ENCODE measurements at places on chromosomes 11 and 22. TPM values are rescaled to one million over a fixed set of nuclear protein-coding genes. Genes with fewer than 3 reads are reported as not detected.

DNA sequence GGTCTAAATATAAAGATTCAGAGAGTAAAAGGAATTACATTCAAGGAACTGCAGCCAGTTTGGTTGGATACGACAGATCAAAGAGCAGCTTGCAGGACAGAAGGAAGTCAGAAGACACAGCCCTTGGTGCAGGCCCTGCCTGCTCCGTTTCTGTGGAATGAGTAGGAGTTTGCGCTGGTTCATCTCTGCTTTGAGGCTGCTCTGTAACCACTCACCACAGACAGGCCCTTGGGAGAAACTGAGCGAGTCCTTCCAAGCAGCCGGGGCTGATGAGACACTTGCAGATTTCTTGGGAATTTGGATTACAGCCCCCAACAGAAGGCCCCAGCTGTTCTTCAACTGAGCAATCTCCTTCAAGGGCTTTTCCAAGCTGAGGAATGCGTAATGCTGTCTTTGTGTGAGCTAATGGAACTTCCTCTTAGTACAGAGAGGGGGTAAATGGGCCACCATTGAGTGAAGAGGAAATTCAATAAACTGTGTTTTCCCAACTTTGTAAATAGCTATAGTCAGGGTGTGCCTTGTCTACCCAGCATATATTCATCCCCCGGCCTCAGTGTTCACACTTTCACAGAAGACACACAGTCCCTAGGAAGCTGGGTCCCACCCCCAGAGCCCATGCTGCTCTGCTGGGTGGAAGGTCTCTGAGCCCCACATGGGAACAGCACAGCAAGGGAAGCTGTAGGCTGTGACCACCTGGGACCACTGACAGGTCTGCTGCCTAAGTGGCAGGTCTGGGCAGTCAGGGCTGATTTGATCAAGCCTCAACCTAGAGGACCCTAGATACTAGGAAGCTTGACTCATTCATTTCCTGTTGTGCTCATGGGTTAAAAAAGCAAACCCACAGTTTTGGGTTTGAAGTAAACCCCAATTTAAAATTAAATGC lies 16.6 kb downstream of the IL10RA start:
- H3K36me3 ChIP-seq = no peaks in the 10 kb centered on the region
- no peak for DNase-seq
- no peaks in the 10 kb centered on the region for H3K4me1 ChIP-seq
- no peaks in the 10 kb centered on the region for H3K27me3 ChIP-seq

GRCh38 chr22:30205281-30206115 lies 41.1 kb downstream of the LIF start:
- H3K4me3 ChIP-seq = no peak overlapping the region
- no peak for DNase-seq
- H3K36me3 ChIP-seq = no peaks in the 10 kb centered on the region
- H3K27me3 ChIP-seq = no peaks in the 10 kb centered on the region
- H3K27ac ChIP-seq = no peak overlapping the region
- peaks cover 26% of the 10 kb centered on the region for H3K4me1 ChIP-seq

DNA sequence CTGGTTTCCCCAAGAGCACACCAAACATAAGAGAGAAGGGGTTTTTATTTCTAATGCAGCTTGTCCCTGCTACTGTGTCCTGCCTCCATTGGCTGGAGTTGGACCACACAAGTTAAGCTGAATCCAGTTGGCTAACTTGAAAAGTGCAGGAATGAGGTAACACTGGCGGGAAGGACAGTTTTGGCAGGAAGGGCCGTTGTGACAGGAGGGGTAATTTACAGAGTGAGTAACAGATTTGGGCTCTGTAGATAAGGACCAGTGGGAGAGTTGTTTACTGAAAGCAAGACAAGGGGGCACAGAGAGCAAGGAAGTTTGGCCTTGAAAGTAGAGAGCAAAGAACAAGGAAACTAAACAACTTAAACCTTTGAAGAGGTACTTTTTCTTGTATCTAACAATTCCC lies 1623.3 kb upstream of the RAG2 start:
- DNase-seq = no peak
- no peaks in the 10 kb centered on the region for H3K27me3 ChIP-seq
- H3K4me1 ChIP-seq = no peaks in the 10 kb centered on the region
- H3K36me3 ChIP-seq = no peaks in the 10 kb centered on the region
- no peak overlapping the region for H3K4me3 ChIP-seq

DNA sequence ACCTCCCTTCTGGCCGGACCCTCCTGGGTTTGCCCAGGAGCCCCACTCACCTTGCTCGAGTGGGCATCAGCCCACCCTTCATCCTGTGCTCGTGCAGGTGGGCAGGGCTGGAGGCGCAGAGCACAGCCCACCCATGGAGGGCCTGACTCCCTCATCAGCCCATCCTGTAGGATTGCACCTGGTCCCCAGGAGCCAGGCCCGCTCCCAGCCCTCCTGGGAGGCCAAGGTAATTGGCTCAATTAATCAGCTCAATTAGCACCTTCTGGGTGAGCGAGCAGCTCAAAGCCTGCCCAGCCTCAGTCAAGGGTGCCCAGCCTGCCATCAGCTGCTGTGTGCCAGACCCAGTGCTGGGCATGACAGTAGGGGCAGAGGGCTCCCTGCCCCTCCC lies 58.1 kb upstream of the NECTIN1 start:
- DNase-seq = no peak
- H3K4me3 ChIP-seq = no peak overlapping the region
- H3K27me3 ChIP-seq = no peaks in the 10 kb centered on the region
- no peak overlapping the region for H3K27ac ChIP-seq
- H3K36me3 ChIP-seq = no peaks in the 10 kb centered on the region

HOATZ gene
- total RNA-seq = not detected

TRPM5 gene
- not detected for total RNA-seq

DNA sequence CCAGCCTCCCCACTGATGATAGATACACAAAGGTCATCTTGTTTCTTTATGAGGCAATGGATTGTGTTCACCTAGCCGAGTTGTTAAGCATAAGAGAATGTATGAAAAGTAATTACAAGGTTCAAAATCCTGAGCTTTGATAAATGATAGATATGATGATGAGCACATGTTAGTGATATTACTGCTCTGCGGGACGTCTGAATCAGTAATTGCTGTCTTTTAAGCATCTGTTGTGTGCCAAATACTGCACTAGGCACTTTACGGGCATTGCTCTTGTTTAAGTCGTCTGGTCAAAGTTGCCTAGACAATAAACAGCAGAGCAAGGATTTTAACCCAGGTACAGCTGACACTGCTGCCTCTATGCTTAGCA lies 559 bp upstream of the RNF141 start:
- DNase-seq = no peak
- peak overlapping the region; percentile 91 for H3K27ac ChIP-seq
- no peaks in the 10 kb centered on the region for H3K36me3 ChIP-seq
- peak overlapping the region; percentile 85 for H3K4me3 ChIP-seq

- no peak overlapping the region for H3K27ac ChIP-seq
- no peaks in the 10 kb centered on the region for H3K4me1 ChIP-seq
- H3K27me3 ChIP-seq = no peaks in the 10 kb centered on the region
- H3K4me3 ChIP-seq = no peak overlapping the region
- DNase-seq = no peak
Measured at GRCh38 chr11:63951779-63952536, 13.2 kb downstream of the NAA40 start.

FGF3 gene
- not detected for total RNA-seq

GRCh38 chr11:116276051-116277044 lies 496.4 kb downstream of the BUD13 start:
- H3K36me3 ChIP-seq = no peaks in the 10 kb centered on the region
- H3K27ac ChIP-seq = no peak overlapping the region
- no peaks in the 10 kb centered on the region for H3K4me1 ChIP-seq
- no peaks in the 10 kb centered on the region for H3K27me3 ChIP-seq
- H3K4me3 ChIP-seq = peak overlapping the region; percentile 42

DNA sequence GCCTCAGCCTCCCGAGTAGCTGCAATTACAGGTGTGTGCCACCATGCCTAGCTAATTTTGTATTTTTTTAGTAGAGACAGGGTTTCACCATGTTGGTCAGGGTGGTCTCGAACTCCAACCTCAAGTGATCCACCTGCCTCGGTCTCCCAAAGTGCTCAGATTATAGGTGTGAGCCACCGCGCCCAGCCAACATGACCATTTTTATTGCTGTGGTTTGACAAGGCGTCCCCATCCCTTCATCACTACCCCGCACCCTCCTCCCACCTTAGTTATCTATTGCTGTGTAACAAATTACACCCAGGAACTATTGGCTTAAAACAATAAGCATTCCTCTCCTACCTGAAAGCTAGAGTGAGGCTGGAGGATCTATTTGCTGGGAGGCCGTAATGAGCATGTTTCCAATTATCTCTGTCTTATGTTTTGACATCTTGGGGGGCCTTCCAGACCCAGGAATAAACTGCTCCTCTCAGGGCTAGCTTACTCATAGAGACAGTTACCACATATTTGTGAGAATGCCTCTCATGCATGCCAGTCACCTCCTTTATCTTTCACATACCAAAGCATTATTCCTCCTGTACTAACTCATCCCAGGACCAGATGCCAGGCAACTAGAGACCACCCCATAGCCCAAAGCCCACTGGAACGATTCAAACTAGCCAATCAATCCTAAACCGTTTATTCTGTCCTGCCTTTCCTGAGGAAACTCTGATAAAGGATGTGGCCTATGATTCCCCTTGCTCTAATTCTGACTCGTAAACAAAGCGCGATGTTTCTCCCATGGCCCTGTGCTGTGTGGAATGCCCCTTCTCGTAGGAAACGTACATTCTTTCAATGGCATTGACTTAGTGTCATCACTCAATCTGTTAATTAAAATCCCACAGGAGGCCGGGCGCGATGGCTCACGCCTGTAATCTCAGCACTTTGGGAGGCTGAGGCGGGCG lies 19.4 kb downstream of the SNU13 start:
- H3K4me1 ChIP-seq = no peaks in the 10 kb centered on the region
- H3K4me3 ChIP-seq = no peak overlapping the region
- no peak overlapping the region for H3K27ac ChIP-seq
- no peak for DNase-seq
- H3K27me3 ChIP-seq = no peaks in the 10 kb centered on the region
- peaks cover 4% of the 10 kb centered on the region for H3K36me3 ChIP-seq

- no peak for DNase-seq
- peaks cover 32% of the 10 kb centered on the region for H3K36me3 ChIP-seq
- H3K27ac ChIP-seq = peak overlapping the region; percentile 57
- no peak overlapping the region for H3K4me3 ChIP-seq
- H3K27me3 ChIP-seq = no peaks in the 10 kb centered on the region
Measured at GRCh38 chr11:117226388-117227385, 5.2 kb downstream of the PCSK7 start.

GRCh38 chr11:35362521-35362980 lies 56.8 kb downstream of the SLC1A2 start:
- DNase-seq = no peak
- H3K4me3 ChIP-seq = no peak overlapping the region
- peak overlapping the region; percentile 83 for H3K27ac ChIP-seq
- H3K4me1 ChIP-seq = peaks cover 28% of the 10 kb centered on the region
- no peaks in the 10 kb centered on the region for H3K36me3 ChIP-seq
- H3K27me3 ChIP-seq = no peaks in the 10 kb centered on the region

- H3K36me3 ChIP-seq = no peaks in the 10 kb centered on the region
- H3K27me3 ChIP-seq = no peaks in the 10 kb centered on the region
- no peaks in the 10 kb centered on the region for H3K4me1 ChIP-seq
- H3K27ac ChIP-seq = no peak overlapping the region
Measured at GRCh38 chr11:29159552-29160465, 857.0 kb downstream of the KCNA4 start.

RAB38 gene
- 2.3 TPM for total RNA-seq

ROBO4 gene
- total RNA-seq = 18.8 TPM

CCDC89 gene
- 2.3 TPM for total RNA-seq

DNA sequence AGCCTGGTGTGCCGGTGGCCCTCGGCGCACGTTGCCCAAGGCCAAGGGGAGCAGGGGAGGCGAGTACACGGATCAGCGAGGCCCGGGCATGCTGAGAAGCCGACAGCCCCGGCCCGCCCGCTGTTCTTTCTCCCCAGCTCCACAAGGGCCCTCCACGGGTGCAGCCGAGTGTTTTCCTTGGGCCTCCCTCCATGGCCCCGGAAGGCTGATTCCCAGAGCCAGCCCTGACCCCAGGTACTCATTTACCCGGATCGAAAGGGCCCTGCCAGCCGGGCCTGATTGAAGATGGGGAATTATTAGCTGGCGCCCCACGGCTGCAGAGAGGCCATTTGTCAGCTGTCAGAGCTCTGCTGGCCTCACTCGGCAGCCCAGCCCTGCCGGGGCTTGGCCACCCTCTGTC lies 53.1 kb downstream of the WNT7B start:
- no peak for DNase-seq
- H3K4me3 ChIP-seq = no peak overlapping the region
- no peak overlapping the region for H3K27ac ChIP-seq
- H3K4me1 ChIP-seq = no peaks in the 10 kb centered on the region
- H3K27me3 ChIP-seq = no peaks in the 10 kb centered on the region
- no peaks in the 10 kb centered on the region for H3K36me3 ChIP-seq

DNA sequence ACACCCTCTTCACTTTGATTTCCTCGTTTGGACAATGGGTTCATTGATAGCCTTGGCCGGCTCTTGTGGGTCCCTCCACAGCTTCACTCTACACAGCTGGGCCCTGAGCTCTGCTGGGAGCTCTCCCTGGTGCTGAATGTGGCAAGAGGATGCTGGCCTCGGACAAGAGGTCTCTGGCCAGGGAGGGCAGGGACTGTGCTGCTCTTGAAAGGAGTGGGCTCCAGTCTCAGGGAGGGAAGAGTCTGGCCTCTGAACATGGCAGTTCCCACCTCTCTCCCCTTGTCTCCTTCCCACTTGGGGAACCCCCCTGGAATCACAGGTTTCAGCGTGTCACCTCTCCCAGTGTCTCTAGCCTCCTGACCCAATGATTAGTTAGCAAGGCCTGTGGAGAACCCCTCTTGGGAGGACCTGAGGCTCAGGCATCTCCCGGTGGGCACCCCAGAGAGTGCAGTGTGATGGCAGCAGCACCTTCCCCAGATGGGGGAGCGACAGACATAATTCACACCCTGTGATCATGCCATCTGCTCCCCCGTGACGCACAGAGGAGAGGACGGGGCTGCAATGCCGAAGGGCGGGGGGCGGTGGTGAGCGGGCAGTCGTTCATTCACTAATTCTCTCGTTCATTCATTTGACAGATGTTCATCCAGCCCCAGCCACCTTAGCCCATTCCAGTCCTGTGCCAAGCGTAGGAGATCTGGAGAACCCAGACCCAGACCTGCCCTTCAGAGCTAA lies 2.8 kb upstream of the CABP7 start:
- no peak overlapping the region for H3K4me3 ChIP-seq
- H3K4me1 ChIP-seq = no peaks in the 10 kb centered on the region
- no peak overlapping the region for H3K27ac ChIP-seq

KRTAP5-7 gene
- total RNA-seq = not detected

GRCh38 chr11:75383246-75383645 lies 16.1 kb upstream of the RPS3 start:
- no peak overlapping the region for H3K27ac ChIP-seq
- no peaks in the 10 kb centered on the region for H3K27me3 ChIP-seq

GRCh38 chr11:133776671-133777367 lies 68.5 kb downstream of the SPATA19 start:
- H3K27ac ChIP-seq = no peak overlapping the region
- no peak overlapping the region for H3K4me3 ChIP-seq
- no peaks in the 10 kb centered on the region for H3K27me3 ChIP-seq

SPDYC gene
- total RNA-seq = not detected

TUB gene
- total RNA-seq = 6.9 TPM

TNNT3 gene
- total RNA-seq = 8.3 TPM

OR10D3 gene
- not detected for total RNA-seq

Data from thoracic aorta (tissue), 2 donors.